ENCODE measurements at places on chromosomes 7 and 10.

DNA sequence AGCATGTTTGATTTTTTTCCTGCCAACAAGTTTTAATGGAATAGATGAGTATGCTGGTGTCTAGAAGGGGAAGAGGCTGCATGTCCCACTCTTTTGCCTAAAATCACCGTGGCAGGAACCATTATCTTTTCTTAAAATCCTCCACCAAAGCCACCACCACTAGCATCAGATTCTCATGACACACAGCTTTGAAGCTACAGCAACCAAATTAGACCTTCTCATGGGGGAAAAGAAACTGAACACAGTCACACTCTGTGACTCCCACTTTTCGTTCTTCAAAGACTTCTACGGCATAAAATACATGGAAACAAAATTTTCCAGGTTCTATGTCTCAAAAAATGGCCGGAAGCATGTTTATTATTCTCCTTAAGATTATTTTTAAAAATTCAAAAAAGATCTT lies 81.8 kb downstream of the SGMS1 start:
- DNase-seq, result no peak

DNA sequence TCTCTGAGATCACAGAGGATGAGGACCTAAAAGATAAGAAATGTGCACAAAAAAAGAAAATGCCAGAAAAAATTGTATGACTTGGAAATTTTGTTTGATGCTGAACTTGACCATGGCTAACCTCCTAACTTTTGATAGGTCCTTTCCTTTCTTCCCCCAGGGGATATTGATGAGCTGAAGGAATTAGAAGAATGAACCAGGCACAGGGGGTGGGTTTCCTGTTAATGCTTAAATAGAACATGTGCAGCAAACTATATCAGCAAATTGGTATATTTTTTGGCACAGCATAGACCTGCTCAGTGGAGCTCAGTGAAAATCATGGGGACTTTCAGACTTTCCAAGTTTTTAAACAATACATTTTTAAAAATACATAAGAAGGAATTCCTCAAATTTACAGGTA lies 300.7 kb downstream of the HDAC9 start:
- no peak for DNase-seq

DNA sequence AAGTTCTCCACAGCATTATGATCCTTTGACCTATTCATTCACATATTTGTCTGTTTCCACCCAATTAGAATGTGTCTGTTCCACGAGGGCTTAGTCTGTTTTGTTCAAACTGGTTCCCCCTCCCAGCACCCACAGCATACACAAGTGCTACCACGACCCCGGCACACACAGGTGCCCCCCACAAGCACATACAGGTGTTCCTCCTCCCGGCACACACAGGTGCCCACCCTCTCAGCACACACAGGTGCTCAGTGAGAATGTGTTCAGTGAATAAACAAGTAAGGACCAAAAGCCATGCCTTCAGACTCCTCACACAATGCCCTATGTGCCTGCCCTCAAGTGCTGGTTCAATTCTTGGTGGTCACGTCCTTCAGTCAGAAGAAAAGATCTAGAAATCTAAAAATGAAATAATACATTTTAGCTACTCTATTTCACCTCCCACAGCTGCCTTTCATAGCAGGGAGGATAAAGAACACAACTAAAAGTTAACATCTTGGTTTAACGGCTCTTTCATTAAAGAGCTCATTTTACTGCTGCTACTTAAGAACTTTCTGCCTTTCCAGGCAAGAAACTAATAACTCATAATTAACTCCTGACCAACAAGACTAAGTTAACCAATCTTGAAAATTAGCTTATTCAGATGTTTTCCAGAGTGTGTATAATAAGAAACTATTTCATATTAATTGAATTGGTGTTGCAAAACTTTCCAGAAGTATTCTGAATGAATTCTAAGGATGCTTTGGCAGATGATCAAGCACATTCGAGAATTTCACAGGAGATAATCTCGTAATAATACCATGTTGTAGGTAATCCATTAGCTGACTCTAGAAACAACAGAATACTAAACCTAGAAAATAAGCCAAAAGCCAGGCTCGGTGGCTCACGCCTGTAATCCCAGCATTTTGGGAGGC lies 2.3 kb downstream of the DNMBP start:
- no peak for DNase-seq

DNA sequence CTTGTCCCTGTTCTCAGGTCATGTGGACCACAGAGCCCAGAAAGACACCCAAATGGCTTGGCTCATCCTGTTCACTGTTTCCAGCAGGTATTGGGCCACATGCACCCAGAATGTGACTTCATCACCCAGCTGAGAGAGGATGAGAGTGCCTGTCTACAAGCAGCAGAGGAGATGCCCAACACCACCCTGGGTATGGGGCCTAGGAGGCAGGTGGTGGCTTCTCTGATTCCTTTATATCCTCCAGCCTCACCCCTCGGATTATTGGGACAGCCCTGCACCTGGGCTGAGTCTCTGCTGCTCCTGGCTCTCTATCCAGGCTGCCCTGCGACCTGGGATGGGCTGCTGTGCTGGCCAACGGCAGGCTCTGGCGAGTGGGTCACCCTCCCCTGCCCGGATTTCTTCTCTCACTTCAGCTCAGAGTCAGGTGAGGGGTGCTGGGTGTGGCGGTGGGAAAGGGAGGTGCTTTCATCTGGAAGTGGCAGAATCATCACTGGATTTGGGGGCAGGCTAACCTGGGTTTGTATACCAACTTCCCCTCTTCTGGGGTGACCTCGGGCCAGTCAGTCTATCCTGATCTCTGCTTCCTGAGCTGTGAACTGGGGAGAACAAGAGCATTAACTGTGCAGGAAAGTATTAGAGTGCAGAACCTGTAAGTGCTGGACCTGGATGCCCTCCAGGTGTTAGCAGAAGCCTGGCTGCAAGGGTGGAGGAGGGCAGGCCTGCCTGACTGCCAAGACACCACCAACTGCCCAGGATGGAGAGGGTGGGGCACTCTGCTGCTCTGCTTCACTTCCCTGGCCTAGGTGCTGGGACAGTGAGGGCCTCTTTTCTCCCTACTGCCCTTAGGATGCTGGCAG lies 5.2 kb downstream of the GHRHR start:
- DNase-seq, result no peak

DNA sequence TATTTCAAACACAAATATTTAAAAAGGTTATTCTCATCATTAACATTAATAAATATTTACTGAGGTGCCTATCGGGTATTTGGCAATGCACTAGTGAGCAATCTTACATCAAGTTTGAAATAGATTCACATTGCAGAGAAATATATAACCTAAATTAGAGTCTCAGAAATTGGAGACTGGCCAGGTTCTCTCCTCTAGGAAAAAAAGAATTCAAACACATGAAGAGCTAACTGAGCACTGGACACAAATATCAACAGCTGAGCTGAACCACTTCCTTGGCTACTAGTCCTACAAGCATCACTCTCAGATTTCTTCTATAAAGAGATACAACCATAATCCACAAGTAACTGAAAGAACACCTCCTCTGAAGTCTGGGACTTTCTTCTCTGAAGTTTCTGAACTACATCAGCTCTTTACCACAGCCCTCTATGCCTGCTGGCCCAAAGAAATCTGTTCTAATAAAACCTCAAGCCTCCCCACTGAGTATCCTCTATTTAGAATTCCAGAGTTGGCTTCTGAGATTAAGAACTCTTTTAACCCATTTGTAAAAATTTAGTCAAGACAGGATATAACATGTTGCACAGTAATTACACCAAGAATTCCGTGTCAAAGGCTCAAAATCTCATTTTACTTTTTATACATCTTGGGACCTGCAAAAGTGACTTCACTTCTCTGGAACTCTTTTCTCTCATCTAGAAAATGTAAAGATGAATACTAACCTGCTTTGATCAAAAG lies 45.2 kb downstream of the MTERF1 start:
- DNase-seq, result no peak

GRCh38 chr10:62053860-62054259 lies 152.4 kb downstream of the ARID5B start:
- no peak for DNase-seq

DNA sequence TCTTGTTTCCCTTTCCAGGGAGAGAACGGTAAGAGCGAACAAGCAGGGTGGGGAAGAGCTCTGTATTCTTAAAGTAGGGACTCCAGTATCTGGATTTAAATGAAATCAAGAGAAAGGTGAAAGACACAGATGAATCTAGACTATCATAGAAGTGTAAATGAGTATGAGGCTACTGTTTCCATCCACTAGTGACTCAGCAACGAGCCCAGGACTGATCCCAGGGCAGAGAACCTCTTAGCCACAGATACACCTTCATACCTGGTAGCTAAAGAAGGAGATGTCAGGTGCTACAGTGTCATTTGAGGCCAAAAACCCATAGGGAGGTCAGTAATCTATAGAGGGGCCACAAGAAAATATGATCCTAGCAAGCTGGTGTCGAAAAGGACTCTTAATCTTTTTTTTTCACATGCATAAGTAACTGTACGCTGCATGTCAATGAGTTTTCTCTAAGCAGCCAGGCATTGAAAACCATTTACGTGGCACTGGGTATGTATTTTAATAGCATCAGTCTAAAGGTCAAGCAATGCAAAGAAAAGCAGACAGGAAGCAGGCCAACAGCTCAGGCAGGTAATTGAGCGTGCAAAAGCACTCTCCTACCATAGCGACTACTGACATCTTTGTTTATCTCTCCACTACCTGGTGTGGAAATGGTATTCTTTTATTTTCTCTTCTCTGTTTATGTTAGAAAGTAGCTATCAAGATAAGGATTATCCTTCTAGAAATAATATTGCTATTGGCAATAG lies 91.5 kb upstream of the EGR2 start:
- no peak for DNase-seq

- DNase-seq, result no peak
These were observed 28.8 kb downstream of the RRP12 start for GRCh38 chr10:97372233-97372875.

GRCh38 chr7:44247868-44248651 lies 47.3 kb downstream of the YKT6 start:
- DNase-seq, result no peak

GRCh38 chr10:30784897-30785605 lies 155.5 kb upstream of the LYZL2 start:
- no peak for DNase-seq

GRCh38 chr10:122590153-122590552 lies 29.6 kb downstream of the DMBT1 start:
- DNase-seq, result no peak

GRCh38 chr7:81284576-81284975 lies 365.7 kb upstream of the SEMA3C start:
- no peak for DNase-seq

DNA sequence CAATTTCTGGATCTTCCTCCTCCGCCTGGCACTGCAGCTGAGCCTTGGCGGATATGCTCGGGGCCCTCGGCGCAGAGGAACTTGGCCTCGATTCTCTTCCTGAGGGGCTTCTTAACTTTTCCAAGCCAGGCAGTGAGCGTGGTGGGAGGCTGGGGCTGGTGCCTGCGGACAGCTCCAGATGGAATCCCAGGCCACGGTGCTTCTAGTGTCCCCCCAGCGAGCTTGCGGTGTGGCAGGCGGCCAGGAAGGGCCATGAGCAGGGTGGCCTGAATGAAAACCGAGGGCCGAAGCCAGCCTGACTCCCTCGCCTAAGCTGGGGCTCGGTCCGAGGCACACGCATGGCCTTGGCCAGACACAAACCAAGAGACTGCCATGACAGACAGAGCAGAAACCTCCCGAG lies 31.3 kb downstream of the RCC1L start:
- no peak for DNase-seq

DNA sequence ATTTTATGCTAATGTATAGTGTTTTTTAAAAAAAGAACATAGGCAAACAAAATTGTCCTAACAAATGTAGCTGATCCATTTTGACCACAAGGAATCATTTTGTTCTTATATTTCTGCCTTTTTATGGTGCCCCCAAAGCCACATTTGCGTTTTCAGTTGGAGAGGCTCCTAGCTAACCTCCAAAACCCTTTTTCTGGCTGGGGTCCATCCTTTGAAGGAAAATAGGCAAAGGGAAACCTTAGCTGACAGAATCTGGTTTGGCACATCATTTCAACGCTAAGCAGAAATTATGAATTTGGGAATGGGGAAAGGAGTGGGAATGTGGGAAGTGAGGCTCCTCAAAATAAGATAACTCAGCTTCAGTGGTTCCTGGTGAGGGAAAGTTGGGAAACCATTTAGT lies 25.6 kb upstream of the SLC25A13 start:
- DNase-seq, result no peak

DNA sequence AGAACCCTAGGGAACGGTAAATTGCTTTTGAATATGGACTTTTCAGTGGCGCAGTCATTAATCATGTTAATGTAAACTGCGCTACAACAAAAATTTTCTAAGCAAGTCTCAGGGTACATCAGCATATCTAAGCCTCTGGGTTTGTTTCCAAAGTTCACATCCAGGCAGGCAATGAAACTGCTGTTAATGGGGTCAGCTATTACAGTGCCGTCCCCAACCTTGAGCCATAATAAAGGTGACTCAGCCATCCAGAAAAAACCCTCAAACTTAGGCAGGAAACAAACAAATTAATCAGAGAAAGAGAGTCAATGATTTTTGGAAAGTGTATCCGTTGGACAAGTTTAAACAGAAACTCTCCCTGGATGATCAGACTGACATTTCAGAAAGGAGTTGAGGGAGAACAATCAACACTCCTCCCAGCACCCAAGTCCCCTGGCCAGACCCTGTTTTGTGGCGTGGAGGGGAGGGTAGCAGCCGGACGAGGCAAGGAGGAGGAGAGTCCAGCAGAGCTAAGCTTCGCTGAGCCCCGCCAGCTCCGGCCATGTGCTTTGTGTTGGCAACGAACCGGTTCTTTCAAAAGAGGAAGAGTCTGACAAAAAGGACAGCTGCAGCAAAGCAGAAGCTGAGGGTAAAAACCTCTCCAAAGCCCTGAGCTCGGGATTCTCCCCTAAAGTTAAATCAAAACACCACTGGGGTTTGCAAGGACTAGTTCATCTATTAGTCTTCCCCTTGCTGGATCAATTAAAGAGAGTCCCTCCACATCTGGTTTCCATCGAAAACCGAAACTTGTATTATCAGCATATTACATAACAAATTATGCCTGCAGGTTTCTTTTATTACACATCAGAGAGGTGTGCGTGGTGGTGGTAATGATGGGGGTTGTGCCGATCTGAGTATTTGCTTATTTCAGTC lies 3.6 kb downstream of the FAM53B start:
- DNase-seq, result no peak

GRCh38 chr10:32104622-32105509 lies 48.6 kb upstream of the KIF5B start:
- no peak for DNase-seq

- DNase-seq, result no peak
These were observed 9.3 kb upstream of the PRSS1 start for GRCh38 chr7:142739923-142740492.

Measured in effector memory CD4-positive, alpha-beta T cell (primary cell).